NCI-H524 treated with DMSO at 0.1 percent for 48 hours (cell line): ENCODE measurements at places on chromosomes 5 and 9.

DNA sequence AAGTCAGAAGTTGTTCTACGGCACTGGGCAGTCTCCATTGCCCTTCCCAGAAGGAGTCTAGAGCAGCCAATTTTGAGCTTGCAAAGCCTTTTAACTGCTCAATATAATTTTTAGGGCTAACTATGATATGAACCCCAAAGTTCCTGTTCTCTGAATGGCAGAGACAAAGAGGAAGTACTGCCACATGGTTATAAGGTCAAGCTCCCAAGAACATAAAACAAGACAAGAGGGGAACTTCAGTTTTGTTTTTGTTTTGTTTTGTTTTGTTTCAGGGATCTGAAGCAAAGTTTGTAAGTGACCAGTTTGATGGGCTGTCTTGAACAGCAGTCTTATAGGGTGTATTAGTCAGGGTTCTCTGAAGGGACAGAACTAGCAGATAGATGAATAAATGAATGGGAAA is 11.9 kb upstream of the SMC2 start:
- no peak for DNase-seq

- no peak for DNase-seq
Measured at GRCh38 chr9:78971540-78971939, 600.2 kb upstream of the TLE4 start.

- no peak for DNase-seq
Measured at GRCh38 chr9:120431268-120431667, 148.7 kb downstream of the CDK5RAP2 start.

DNA sequence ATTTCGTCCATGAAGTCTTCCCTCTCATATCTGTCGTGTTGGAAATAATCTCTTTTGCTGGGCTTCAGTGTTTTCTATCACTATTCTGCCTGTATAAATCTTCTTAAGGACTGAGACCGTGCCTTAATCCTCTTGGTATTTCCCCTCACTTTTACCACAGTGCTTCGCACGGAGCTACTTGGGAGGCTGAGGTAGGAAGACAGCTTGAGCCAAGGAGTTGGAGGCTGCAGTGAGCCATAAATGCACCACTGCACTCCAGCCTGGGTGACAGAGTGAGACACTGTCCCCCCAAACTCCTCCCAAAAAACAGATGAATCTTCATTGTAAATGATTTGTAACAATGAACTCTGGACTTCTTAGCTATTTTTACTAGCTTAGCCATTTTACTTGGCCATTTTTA is 57.8 kb downstream of the PHAX start:
- no peak for DNase-seq

GRCh38 chr9:111943746-111944145 is 47.1 kb downstream of the UGCG start:
- no peak for DNase-seq

GRCh38 chr9:20302197-20302596 is 320.1 kb downstream of the MLLT3 start:
- no peak for DNase-seq

GRCh38 chr5:14131855-14132503 is 11.2 kb upstream of the TRIO start:
- DNase-seq: no peak

DNA sequence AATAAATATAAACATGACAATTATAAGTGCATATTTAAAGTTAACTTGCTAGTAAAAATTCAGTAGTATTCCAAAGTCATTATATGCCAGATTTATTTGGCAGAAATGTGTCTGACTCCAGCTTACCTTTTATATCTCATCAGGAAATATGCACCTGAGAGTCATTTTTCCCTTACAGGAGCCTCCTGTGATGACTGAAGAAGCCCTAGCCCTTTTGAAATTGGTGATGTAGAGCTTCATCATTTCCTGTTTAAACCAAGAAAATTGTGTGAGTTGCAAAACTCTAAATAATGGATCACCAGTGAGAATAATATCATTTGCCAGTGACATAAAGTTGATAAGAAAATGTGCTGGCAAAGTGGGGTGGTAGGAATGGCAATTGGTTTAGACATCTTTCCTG is 42.1 kb upstream of the CTNND2 start:
- DNase-seq: no peak

DNA sequence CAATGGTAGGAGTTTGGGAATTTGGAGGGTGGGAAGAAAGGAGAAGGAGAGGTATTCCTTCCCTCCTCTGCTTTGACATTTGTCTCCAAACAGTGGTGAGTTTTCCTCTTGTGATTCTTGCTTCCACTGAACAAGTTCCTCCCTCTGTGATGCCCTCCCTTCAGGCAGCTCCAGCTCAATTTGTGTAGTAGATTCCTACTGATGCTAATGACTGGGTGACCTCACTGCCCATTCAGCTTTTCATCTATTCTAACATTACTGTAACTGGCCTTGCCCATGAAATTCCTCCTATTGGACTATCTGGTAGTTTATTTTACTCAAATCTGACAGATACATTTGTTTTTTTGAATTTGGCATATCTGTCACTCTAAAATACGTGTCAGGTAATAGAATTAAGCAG is 121.4 kb downstream of the NFIB start:
- no peak for DNase-seq

DNA sequence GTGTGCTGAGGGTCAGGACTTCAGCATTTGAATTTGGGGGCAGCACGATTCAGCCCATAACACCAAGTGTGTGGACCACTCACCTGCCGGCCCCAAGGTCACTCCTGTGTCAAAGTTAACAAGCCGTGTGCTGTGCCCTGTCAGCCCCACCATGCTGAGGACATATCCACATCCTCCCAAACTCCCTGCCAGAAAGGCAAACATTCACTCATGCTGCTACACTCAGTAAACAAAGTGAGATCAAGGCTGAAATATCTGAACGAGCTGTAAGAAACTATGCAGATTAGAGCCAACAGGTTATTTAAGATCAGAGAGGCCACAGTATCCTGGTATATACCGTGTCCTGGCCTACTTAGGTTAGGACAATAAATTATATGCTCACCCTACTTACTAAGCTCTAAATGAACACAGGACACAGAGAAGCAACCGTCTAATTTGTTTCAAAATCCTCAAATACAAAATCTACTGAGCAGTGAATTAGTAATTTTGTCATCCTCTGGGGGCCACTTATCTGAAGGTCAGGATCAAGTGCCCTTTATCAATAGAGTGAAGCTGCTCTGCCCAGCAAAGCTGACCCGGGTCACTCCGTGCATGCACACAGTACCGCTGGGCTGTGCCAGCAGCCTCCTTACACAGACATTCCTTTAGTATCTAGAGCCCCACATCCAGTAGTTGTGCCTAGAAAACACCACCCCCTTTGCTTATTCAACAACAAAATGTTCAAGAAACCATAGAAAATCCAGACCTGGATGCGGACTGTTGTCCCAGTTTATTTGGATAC is 28.2 kb downstream of the RETREG1 start:
- DNase-seq: no peak

GRCh38 chr5:170562875-170563228 is 59.0 kb downstream of the KCNIP1 start:
- no peak for DNase-seq

DNA sequence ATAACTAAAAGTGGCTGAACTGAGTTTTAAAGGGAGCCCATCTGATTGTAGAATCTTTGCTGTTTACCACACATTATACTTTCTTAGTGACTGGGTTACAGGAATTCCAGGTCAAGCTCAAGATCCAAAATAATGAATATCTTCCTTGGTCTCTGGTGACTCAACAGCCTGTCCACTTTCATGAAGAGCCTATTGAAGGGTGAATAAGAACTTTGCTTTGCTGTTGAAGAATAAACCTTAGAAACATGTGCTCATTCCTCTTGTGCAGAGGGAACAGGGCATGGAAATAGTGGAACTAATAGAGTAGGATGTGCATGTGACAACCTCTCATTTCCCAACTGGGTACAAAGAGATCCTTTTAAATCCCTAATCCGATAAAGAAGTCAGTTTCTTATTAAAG is 21.4 kb downstream of the ALDH1A1 start:
- no peak for DNase-seq

DNA sequence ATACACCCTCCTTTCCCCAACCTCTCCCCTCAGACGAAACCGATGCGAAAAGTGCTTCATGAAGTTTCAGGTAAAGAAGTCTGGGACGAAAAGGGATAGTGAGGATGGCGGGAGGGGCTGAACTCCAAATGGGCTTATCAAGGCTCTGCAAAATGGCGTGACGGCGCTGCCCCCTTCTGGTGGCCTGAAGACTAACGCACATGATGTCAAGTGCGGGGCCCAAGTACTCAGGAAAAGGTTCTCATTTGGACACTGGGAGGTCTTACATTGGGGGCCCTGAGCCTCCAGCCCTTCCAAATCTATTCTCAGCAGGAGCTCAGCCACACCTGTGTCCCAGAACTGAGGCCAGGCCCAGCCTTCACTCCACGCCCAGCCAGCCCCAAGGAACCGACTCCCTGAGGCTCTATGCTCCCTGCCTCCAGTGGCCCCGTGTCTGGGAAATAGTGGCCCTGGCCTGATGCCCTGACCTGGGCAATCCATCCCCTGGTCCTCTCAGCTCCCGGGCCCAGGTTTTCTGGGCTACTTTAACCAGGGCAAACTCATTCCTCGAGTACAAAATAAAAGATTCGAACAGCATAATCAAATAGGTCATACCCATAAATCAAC is 119.9 kb downstream of the KCNIP1 start:
- DNase-seq: no peak

GRCh38 chr9:81665322-81665871 is 23.9 kb downstream of the TLE1 start:
- DNase-seq: peak; percentile 28

DNA sequence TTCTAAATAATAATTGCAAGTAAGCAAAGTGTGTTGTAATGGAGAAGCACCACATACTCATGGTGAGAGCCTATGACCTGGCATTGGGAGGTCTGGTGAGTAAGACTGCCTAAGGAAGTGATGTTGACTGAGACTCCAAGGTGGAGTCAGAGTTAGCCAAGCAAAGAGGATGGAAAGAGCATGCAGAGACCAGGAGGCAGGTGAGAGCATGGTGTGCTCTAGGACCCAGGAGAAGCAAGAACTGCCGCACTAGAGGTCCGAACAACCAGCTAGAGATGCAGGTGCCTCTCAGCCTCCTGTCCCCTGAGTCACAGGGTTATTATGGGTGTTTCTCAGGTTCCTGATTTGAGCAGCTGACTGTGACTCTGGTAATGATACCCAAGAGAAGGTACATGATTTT is 27.3 kb downstream of the ANP32B start:
- DNase-seq: no peak

DNA sequence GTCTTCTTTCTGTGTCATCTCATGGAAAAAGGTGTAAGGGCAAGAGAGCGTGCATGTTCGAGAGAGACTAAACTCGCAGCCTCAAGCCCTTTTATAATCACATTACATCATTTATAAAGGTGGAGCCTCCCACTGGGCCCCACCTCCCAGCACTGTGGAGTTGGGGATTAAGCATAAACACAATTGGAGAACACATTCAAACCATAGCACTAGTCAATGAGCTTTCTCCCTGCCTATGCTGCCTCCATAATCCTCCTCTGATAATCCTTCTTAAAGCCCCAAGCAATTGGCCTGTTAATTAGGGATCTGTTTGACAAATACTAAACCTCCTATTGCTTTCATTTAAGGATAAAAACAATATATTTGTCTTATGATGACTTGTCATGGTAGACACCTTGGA is 99.6 kb downstream of the NMUR2 start:
- DNase-seq: peak; percentile 86

DNA sequence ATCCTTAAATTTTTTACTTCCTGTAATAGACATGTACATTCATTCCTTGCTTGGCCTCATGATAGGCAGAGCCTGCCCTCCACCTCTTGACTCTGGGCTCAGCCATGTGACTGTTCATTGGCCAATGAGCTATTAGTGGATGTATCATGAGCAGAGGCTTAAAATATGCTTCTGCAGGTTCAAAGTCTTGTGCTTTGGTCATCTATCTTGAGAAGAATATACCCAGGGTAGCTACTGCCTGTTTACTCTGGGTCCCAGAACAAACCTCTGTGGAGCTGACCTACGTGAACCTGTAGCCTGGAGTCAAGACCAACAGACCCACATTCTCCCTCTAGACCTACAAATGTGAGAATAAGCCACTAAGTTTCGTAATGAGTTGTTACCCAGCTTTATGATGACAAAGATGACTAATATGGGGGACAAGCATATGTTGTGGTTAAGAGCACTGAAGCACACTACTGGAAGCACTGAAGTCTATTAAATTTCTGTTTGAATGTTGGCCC is 244.4 kb downstream of the MAST4 start:
- no peak for DNase-seq

DNA sequence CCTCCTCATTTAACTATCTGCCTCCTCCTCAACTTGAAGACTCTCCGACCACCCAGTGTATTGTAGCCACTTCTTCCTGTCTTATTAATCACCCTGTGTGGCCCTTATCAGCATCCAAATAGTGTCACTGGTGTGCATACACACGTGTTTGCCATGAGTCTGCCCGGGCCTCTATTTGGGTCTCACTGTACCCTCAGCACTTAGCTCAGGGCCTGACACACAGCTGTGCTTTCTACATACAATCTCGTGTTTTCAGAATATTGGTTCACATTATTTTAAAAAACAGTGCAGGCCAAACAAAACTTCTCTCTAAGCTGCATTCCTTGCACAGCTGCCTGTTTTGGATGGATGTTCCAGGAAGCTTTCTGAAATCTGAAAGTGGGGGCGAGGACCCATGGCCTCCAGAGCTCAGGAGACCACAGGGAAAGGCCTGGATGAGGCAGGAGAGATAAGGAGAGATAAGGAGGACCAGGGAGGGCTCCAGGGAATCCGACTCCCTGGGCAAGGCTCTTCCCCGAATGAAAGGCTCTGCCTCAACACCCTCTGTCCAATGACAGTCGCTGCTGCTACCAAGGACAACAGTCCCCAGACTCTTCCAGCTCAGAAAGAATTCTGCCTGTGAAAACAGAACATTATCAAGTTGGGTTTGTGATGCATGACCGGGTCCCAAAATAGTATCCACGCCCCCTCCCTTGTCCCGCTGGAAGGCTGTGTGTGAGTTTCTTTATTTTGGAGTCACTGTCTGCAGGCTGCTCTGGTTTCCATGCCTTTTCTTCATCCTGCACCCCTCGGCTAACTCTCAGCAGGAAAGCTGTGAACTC is 255.6 kb downstream of the NSG2 start:
- no peak for DNase-seq

DNA sequence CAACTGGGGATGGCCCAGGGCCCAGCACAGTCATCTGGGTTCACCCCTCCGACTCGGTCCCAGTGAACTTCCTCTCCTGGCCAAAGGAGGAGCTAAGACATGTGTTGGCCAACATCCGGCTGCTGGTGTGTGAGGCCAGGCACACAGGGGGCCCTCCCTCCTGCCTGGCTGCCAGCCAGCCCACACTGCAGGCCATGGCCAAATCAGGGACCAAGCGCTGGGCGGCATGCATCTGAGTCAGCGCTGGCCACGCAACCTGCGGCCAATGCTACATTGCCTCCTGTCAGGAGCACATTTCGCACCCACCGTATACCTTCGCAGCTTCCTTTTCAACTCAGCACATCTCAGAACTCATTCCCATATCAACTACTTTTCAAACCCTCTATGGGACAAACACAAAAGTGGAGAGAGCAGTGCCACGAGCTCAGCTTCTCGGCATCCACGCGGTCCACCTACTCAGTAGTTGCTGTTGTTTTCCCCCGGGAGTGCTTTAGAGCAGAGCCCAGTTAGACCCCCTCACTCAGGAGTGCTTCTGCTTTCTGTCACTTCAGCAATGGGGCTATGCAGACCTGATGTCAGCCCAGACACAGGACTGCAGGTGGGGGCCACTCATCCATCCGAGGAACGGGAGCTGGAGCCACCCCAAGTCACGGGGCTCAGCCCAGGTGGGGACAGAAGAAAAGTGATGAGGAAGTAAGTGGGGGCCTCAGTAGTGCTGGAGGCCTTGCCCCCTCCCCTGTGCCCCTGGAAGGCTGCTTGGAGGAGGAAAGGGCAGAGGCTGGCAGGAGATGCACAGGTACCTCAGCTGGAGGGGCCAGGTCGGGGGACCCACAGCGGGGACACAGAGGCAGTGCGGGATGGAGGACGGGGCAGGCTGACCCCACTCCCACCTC is 13.9 kb downstream of the NINJ1 start:
- no peak for DNase-seq
